Spleen (tissue), 13 donors: ENCODE measurements at places on chromosomes 6 and 20. TPM values are rescaled to one million over a fixed set of nuclear protein-coding genes. Genes with fewer than 3 reads are reported as not detected.
A peak's percentile ranks its signal among the peaks of the same experiment; 100 is the strongest.

DNA sequence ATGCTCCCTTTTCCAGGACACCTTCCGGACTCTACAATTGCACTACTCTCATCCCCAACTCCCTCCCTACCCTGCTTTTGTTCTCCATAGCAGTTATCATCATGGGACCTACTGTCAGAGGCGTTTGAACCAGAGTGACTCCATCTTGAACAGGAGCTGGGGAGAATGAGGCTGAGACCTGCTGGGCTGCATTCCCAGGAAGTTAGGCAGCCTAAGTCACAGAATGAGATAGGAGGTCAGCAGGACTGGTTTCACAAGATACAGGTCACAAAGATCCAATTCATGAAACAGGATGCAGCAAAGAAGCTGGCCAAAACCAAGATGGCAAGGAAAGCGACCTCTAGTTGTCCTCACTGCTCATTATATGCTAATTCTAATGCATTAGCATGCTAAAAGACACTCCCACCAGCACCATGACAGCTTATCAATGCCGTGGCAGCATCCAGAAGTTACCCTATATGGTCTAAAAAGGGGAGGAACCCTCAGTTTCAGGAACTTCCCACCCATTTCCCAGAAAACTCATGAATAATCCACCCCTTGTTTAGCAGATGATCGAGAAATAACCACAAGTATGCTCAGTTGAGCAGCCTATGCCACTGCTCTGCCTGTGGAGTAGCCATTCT lies 15.6 kb downstream of the SLC13A3 start:
- no peak overlapping the region for H3K27ac ChIP-seq
- no peak overlapping the region for H3K4me3 ChIP-seq
- no peak for DNase-seq

DNA sequence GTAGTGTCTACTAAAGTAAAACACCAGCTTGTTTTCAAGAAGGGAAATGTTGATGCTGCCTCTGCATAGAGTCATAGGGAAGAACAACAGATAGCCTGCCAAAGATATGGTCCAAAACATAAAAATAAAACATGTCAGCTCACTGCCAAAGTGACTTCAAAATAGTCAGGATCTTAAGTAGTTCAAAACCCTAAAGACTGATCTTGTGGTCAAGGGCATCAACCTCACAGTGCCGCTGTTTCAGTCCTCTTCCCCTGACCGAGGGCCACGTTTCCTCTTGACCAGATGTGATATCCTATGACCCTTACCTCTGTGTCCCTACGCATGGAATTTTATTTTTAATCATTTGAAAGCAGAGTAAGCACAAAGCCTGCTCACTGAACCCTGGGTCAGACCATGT lies 104.2 kb upstream of the CNKSR3 start:
- no peak overlapping the region for H3K4me3 ChIP-seq
- H3K27me3 ChIP-seq: no peaks in the 10 kb centered on the region
- H3K27ac ChIP-seq: peak overlapping the region; percentile 18
- H3K36me3 ChIP-seq: no peaks in the 10 kb centered on the region

DNA sequence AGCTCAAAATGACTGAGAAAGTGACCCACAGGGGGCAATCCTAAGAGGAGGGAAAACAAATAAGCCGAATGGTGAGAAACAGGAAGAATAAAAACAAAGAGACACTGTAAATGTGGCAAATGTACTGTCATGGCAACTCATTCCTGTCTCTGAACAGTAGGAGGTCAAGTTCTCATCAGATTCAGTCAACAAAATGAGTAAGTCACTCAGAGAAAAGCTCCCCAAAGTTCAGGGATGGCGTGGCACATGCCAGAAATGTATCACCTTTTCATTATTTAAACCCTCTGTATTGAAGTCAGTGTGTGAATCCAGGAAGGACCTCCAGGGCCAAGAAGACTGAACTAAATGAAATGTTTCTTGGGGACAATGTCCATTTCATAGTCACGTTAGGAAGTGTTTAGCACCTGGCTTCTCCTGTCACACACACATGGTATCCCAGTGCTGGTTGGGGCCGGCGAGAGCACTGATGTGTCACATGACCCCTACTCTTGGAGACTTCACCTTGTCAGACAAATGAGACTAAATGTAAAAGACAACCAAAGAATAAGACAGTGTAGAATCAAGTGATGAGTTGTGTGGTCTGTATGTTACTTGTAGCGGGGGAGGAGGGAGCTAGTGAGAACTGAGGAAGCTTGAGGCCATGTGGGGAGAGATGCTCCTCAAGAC lies 20.7 kb downstream of the CNR1 start:
- H3K36me3 ChIP-seq: no peaks in the 10 kb centered on the region
- H3K27me3 ChIP-seq: no peaks in the 10 kb centered on the region
- no peak overlapping the region for H3K4me3 ChIP-seq
- peaks cover 21% of the 10 kb centered on the region for H3K4me1 ChIP-seq

GRCh38 chr6:84462698-84463097 lies 235.3 kb upstream of the CEP162 start:
- no peak for DNase-seq
- H3K36me3 ChIP-seq: no peaks in the 10 kb centered on the region
- H3K27ac ChIP-seq: no peak overlapping the region
- H3K27me3 ChIP-seq: no peaks in the 10 kb centered on the region
- H3K4me3 ChIP-seq: no peak overlapping the region

C4A gene
- 53.5 TPM for polyA plus RNA-seq

GRCh38 chr20:12659942-12660341 lies 348.8 kb upstream of the SPTLC3 start:
- H3K4me3 ChIP-seq: no peak overlapping the region
- DNase-seq: no peak
- no peaks in the 10 kb centered on the region for H3K27me3 ChIP-seq
- no peak overlapping the region for H3K27ac ChIP-seq

DNA sequence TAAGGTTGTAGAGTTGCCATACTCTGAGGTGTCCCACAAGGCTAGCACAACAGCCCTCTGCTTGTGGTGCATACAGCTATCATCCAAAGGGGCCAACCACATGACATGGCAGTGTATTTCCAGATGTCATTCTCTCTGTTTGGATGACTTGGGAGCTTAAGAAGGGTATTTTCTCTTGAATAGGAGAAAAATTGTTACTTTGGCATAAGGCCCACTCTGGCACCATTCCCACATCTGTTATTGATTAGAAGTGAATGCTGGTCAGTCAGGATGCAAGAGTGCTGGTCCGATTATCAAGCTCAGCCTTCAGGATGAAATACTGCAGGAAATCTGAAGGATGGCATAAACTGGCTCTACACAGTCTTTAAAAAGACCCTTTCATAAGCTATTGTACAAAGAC lies 83.6 kb upstream of the C20orf144 start:
- H3K4me3 ChIP-seq: no peak overlapping the region
- H3K36me3 ChIP-seq: no peaks in the 10 kb centered on the region
- H3K27me3 ChIP-seq: no peaks in the 10 kb centered on the region
- no peak for DNase-seq

- no peak overlapping the region for H3K4me3 ChIP-seq
- no peaks in the 10 kb centered on the region for H3K4me1 ChIP-seq
- no peak for DNase-seq
- H3K27me3 ChIP-seq: no peaks in the 10 kb centered on the region
These were observed 895.9 kb downstream of the EYS start for GRCh38 chr6:64811119-64811518.

- H3K27me3 ChIP-seq: no peaks in the 10 kb centered on the region
- H3K36me3 ChIP-seq: no peaks in the 10 kb centered on the region
- no peak for DNase-seq
- H3K4me3 ChIP-seq: no peak overlapping the region
- H3K4me1 ChIP-seq: no peaks in the 10 kb centered on the region
These were observed 2.8 kb upstream of the MC3R start for GRCh38 chr20:56245761-56246160.

DNA sequence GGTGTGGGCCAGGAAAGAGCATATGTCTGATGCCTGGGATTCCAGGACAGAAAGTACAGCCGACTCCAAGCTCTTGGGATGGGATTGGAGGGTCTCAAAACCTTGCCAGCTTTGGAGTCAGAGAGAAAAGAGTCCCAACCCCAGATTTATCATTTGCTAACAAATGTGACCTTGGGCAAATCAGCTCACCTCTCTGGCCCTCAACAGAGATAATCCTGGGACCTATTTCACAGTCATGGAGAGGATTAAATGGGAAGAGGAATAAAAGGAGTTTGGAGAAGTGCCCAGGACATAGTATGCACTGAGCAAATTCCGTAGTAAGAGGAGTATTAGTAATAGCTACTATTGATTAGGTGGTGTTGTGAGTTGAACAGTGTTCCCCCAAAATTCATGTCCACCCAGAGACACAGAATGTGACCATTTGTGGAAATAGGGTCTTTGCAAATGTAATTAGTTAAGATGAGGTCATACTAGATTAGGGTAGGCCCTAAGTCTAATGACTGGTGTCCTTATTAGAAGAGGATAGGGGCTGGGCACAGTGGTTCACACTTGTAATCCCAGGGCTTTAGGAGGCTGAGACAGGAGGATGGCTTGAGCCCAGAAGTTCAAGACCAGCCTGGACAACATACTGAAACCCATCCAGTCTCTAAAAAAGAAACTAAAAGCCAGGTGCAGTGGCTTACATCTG lies 17.1 kb downstream of the RIPOR3 start:
- DNase-seq: no peak
- H3K36me3 ChIP-seq: no peaks in the 10 kb centered on the region
- no peaks in the 10 kb centered on the region for H3K27me3 ChIP-seq
- peaks cover 5% of the 10 kb centered on the region for H3K4me1 ChIP-seq
- no peak overlapping the region for H3K4me3 ChIP-seq
- H3K27ac ChIP-seq: no peak overlapping the region

GCLC gene
- 9.2 TPM for polyA plus RNA-seq
